ENCODE measurements at places on chromosomes 6 and 20. TPM values are rescaled to one million over a fixed set of nuclear protein-coding genes. Genes with fewer than 3 reads are reported as not detected.

FOXA2 gene
- not detected for total RNA-seq

DEFB132 gene
- total RNA-seq = not detected

IL20RA gene
- not detected for total RNA-seq

LAMA4 gene
- not detected for total RNA-seq

GGTLC1 gene
- not detected for total RNA-seq

SLC22A3 gene
- not detected for total RNA-seq

ECT2L gene
- total RNA-seq = not detected

TTLL9 gene
- not detected for total RNA-seq

ERVFRD-1 gene
- total RNA-seq = not detected

FOXF2 gene
- total RNA-seq = not detected

- DNase-seq = no peak
These were observed 591 bp downstream of the IBTK start for GRCh38 chr6:82246802-82247504.

GRCh38 chr6:149064660-149065015 is 252.9 kb upstream of the TAB2 start:
- no peak for DNase-seq

DNA sequence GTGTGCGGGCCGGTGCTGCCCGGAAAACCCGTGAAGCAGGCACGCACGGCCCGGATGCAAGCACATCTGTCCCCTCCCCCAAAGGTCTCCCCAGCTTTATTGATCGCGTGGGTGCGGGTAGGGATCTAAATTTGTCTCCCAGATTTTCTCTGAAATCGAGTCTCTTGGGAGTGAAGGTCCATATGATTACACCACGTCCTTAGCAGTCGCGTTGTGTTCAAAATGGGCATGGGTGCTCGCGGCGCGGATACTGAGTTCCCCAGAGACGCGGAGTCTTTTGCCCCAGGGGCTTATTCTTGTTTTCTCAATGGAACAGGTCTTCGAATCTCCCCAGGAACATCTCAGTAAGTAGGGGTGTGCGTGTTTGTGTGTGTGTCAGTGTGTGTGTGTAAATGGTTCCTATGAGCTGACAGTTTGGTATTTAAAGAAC is 2.8 kb upstream of the ZNF292 start:
- no peak for DNase-seq

- DNase-seq = no peak
These were observed 48.9 kb downstream of the PRDM1 start for GRCh38 chr6:106134906-106135634.

DNA sequence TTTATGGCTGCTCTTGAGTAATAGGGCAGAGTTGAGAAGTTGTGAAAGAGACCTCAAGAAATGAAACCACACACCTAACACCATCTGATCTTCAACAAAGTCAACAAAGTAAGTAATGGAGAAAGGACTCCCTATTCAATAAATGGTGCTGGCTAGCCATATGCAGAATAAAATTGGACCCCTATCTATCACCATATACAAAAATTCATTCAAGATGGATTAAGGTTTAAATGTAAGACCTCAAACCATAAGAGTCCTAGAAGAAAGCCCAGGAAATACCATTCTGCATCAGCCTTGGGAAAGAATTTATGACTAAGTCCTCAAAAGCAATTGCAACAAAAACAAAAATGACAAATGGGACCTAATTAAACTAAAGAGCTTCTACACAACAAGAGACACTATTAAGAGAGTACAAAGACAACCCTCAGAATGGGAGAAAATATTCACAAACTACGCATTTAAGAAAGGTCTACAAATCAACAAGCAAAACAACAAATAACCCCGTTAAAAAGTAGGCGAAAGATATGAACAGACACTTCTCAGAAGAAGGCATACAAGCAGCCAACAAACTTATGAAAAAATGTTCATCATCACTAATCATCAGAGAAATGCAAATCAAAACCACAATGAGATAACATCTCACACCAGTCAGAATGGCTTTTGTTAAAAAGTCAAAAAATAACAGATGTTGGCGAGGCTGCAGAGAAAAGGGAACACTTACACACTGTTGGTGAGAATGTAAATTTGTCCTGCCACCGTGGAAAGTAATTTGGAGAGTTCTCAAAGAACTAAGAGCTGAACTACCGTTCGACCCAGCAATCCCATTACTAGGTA is 4.0 kb downstream of the MAP3K5 start:
- DNase-seq = no peak

DNA sequence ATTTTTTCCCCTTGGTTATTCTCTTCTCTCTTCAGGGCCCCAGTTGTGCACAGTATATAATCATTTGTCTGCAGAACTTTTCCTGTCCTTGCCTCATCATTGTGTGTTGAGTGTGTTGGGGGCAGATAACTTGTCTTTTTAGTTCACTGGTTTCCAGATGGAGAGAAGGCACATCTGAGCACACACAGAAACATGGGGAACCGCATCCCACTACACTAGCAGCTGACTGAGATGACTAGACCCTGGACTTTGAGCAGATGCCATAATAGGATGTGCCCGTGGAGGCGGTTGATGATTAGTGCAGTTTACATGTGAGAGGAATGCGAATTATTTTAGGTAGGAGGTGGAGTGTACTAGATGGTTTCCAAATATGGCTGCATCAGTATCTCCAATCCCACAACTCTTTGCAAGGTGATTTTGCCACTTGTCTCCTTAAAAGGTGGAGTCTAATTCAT is 26.5 kb upstream of the SH3BGRL2 start:
- no peak for DNase-seq

DNA sequence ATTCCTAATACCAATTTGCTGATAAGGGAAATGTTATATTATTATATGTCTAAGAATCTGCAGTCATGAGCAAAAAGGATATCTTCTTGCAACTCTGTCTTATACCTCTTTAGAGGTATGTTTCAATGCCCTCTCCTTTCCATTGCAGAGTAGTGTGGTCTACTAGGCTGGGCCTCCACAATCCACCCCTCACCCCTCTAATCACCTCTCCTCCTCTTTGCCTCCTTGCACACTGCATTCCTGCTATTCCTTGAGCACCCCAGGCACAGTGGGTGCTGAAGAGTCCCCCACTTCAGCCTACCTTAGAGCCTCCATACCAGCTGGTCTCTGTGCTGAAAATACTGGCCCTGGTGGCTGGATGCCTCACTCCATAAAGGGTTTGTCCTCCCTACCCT is 26.9 kb downstream of the ARMC2 start:
- DNase-seq = peak; percentile 46

- no peak for DNase-seq
These were observed 1.3 kb downstream of the CEP85L start for GRCh38 chr6:118649918-118650581.

- no peak for DNase-seq
These were observed 183.4 kb downstream of the ADGRG6 start for GRCh38 chr6:142485256-142485655.

GRCh38 chr6:109096208-109096607 is 901 bp downstream of the CEP57L1 start:
- no peak for DNase-seq

DNA sequence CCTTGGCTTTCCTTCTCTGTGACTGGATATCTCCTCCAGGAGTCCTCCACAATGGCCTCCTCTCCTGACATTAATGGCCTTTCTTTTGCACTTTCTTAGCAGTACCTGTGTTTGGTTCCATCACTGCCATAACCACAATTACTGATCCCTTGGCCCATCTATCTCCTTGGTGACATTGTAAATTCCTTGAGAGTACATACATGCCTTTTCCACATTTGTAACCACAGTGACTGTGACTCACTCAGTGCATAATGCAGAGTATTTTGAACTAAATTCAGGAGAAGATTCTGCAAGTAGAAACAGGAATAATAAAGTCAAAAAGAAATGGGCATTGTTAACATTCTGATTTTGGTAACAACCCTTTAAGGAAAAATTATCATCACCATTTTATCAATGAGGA is 197.2 kb upstream of the SOX4 start:
- DNase-seq = no peak

DNA sequence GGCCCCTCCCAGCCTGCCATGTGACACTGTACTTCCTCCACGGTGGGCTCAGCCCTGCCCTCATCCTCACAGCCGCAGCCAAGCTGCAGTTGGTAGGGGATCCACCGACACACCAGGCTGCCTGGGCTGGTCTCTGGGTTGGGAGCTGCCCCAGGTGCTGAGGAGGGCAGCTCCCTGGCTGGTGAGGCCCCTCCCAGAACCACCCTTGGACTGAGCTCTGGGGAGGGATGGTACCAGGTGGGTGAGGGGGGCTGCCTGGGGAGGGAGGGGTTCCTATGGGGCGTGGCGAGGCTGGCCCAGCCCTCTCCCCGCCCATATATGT is 185 bp upstream of the TNFRSF6B start:
- no peak for DNase-seq

DNA sequence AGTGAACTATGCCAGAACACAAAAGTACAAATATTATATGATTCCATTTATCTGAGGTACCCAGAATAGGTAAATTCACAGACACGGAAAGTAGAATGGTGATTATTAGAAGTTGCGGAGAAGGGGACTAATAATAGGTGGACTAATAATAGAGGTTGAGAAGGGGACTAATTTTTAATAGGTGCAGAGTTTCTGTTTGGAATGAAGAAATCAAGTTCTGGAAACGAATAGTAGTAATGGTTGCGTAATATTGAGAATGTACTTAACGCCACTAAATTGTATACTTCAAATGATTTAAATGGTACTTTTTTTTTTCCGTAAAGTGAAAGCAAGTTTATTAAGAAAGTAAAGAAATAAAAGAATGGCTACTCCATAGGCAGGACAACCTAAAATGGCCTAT is 33.2 kb downstream of the B4GALT5 start:
- no peak for DNase-seq

- DNase-seq = no peak
These were observed 822.7 kb downstream of the GRIK2 start for GRCh38 chr6:102216232-102216631.

- DNase-seq = peak; percentile 88
These were observed 114.7 kb upstream of the BACH2 start for GRCh38 chr6:90411292-90411781.

- no peak for DNase-seq
These were observed 17.6 kb upstream of the HLA-A start for GRCh38 chr6:29924731-29925130.

- no peak for DNase-seq
These were observed 19.4 kb downstream of the MAP3K5 start for GRCh38 chr6:136772685-136773472.

Data from activated CD8-positive, alpha-beta memory T cell treated with anti-CD3 and anti-CD28 coated beads, Interleukin-2, amount 10 ng/mL, durations not matched to agents 7 days and 5 days (primary cell).